Fibroblast of lung (primary cell): ENCODE measurements at places on chromosomes 2 and 18.

GRCh38 chr2:170651624-170652325 is 63.4 kb upstream of the SP5 start:
- no peak for DNase-seq

- DNase-seq: peak; percentile 77
Observed at GRCh38 chr18:61948281-61948741, 55.5 kb upstream of the RNF152 start.

DNA sequence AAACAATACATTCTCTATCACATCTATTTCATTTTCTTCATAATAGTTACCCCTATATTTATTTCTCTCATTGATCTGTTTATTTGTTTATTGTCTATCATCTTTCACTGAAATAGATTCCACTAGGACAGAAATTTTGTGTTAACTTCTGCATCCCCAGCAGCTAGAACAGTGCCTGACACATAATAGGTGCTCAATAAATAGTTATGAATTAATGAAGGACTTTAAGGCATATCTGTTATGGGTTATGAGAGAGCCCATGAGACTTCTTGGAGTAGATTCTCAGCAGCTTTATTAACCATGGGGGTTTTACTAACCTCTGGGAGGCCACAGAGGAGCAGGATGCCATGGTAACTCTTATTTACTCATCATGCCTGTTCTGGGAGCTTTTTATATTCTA is 144.6 kb downstream of the CDC42EP3 start:
- no peak for DNase-seq

DNA sequence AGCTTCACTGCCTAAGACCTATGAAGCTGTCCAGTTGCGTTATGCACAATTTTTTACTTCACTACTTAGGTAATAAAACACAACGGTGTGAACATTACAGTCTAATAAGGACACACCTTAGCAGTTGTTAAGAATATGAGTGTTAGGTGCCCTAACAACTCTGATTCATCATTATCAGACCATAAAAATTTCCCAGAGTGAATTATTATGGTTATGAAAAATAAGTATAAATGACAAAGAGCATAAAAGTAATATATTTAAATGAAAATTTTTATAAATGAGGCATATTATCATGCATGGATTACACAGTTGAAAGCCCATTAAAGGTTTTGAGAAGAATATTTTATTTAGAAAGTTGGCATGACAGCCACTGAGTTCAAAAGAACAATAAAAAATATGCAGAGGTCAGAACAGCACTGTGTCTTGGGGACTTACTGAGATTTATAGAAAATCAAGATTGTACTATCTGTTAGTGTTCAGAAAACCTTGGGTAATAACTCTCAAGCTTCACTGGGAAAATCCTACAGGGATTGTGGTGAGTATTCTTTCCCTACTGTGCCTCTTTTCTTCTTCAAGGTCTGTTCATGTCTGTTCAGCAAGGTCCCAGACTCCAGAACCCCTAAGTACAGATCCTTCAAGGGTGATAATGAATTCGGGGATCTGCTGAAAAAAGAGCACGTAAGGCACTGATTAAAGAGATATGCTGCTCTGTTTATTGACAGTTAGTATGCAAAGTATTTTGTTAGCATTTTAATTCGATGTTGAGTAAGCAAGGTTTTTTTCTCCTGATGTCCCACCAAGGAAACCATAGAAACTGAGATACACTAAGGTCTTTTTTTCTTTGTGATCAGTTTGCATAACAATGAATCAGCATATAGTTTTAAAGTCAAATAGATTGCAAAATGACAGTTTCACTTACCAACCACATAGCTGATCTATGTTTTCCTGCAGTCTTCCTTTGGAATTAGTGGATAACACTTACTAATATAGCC is 250.0 kb downstream of the DSEL start:
- peak; percentile 55 for DNase-seq
